Activated T-cell treated with anti-CD3 and anti-CD28 coated beads for 24 hours (primary cell): ENCODE measurements at places on chromosomes 2 and 18.

- no peak for DNase-seq
These were observed 131.4 kb downstream of the BABAM2 start for GRCh38 chr2:28021898-28022297.

- DNase-seq: no peak
These were observed 9.3 kb downstream of the OTX1 start for GRCh38 chr2:63059793-63060471.

DNA sequence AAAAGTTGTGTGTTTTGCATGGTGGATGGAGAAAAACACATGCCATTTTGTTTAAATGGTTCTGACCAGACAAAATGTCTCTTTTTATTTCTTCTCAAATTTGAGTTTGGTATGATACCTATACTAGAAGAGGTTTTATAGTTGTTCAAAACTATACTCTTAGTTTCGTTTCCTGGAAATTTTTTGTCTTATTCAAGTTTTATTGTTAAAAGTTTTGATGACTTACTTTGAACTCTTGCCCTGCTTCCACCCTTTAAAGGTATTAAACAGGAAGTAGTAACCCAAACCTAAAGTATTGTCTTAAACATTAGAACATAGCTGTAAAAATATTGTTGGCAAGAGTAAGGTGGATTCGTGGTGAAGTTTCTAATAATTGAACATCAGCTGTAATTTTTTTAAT is 98.2 kb downstream of the BABAM2 start:
- DNase-seq: no peak

DNA sequence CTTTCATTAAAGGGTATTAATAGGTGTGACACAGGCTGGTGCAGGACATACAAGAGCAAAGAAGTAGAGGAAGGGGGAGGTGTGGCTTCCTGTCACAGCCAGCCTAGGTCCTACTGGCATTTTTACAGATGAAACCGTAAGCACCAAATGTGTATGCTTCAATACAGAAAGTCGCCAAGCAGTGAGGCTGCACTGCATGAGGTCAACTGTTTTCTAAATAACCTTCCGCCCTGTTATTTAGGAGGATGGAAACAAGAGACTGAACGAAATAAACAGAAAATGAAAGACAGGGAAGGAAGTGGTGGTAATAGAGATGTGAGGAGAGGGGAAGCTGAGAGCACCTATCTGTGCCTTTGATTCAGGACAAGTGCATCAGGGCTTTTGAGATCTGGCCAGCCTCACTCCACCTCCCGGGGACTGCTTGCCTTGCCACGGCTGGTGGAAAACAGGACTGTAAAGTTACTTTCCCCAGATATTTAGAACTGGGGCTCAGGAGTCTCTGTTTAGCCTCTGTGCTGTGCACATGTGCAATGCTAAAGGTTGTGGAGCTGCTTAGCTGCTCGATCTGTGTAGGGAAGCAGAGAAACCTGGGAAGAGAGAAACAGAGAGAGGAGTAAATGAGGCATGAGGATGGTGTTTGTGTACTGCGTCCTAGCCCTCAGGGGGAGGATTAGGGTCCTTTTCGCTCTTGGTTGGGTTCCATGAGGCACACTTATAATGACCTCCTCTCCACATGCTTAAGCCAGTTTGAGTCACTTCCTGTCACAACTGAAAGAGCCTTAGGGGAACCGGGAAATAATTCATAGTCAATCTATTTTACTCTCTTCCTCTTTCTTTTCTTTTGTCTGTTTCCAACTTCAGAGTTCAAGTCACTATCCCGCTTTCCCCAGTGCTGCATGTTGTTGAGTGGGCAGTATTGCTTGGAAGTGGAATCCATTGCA is 62.3 kb upstream of the BOD1L2 start:
- no peak for DNase-seq

GRCh38 chr2:25420820-25421237 is 79.1 kb upstream of the DNMT3A start:
- no peak for DNase-seq

GRCh38 chr18:42094875-42095274 is 139.8 kb downstream of the PIK3C3 start:
- no peak for DNase-seq

DNA sequence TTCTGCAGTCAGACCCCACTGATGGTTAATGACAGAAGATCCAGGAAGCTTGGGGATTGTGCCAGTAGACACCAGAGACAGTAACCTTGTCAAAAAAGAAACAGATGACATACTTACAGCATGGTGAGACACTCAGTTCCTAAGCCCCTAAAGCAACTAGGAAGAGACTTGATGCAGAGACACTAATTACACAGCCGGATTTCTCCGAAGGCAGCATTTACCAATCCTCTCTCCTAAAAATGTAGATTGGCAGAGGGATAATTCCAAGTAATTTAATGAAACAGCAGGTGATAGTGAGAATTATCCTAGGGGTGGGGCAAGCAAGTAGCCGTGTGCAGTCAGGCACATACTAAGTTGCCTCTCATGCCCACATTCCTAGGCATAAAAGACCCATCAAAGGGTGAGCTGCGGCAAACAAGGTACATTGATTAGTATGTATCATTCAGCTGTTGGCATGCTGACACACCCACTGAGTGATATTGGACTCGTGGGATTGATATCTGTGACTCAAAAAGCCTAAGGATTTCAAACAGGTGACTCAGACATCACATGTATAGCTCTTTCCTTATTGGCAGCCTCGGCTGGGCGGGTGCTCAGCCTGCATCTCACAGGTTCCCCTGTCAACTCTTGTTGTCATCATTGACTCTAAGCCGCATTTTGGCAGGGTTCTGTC is 296.7 kb upstream of the ATP5MC3 start:
- DNase-seq: no peak

GRCh38 chr18:6885992-6886796 is 156.7 kb downstream of the ARHGAP28 start:
- no peak for DNase-seq

- DNase-seq: no peak
These were observed 69.9 kb downstream of the KCNH7 start for GRCh38 chr2:162768656-162769055.

GRCh38 chr2:153132418-153132817 is 346.1 kb downstream of the RPRM start:
- no peak for DNase-seq

DNA sequence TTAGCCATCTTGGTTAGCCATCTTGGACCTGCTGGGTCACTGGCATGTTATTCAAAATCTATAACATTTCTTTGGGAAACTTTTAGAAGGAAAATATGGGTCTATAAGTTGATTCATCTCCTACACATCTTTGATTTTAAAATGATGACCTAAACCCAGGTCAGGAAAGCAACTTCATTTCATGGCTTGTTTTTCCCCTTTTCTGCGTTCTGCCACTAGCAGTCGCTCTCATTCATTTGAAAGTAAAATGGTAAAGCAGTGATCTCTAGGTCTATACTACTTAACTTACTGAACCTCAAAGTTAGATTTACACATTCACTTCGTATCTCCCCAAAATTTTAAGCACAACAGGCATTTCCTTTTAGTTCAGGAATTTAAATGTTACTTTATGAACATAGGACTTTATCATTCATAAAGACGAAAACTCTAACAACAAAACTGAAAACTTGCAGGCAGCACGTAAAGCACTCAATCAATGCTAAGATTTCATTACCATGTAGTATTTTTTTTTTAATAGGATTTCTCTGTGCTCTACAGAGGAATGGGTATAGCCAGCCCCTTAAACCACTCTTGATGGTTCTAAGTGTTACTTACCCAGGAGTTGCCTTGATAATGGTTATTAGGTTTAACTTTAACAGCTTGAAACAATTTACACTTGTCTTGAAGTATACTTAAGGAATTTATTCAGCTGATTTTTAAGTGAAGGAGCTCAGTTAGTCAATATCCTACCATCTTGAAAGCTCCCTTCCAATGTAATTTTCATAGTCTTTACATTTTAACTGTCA is 62.5 kb downstream of the GORASP2 start:
- no peak for DNase-seq
